ENCODE measurements at places on chromosomes 6 and 20.

DNA sequence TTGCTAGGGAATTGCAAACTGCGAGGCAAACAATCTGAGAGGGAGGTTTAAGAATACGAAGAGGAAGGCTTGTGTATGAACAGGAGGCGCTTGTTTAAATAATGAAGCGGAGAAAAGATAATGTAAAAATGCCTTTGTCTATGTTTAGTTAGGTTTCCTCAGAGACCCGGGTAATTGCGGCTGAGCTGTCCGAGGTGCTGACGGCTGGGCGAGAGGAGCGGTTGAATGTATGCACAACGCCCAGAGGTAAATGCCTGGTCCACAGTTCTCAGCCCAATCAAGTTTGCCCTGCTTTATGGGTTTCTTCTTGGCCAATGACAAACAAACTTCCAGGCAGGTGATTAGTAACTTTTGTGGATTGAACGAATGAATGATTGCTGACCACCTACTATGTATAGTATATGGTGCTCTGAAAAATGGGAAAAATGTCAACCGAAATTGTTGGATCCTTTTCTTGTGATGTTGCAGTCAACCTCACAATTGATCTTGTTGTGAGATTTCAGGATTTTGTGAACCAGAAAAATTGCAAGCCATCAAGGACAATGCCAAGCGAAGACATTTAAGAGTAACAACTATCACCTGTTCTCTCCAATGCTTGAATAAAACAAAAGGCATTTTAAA, 38.3 kb upstream of the SLC32A1 start:
- DNase-seq = peak; percentile 76

GRCh38 chr6:107629548-107630129, 139.7 kb downstream of the SOBP start:
- DNase-seq = no peak

DNA sequence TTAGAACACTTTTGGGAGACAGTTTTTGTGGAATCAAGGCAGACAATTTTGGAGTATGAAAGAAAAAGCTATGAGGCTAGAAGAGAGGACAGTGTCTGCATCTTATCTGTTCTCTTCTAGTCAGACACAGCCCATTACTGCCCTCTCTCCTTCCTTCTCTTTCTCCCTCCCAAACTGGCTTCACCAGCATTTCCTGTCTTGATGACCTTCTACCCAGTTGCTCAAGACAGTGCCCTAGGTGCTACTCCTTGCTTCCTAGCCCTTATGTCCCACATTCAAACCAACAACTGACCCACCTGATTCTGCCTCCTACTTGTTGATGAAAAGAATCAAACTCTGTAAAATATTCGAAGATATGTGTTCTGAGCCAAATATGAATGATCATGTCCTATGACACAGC, 116.4 kb upstream of the RIPOR2 start:
- peak; percentile 28 for DNase-seq

GRCh38 chr20:25050501-25051350, 7.2 kb downstream of the ACSS1 start:
- no peak for DNase-seq

DNA sequence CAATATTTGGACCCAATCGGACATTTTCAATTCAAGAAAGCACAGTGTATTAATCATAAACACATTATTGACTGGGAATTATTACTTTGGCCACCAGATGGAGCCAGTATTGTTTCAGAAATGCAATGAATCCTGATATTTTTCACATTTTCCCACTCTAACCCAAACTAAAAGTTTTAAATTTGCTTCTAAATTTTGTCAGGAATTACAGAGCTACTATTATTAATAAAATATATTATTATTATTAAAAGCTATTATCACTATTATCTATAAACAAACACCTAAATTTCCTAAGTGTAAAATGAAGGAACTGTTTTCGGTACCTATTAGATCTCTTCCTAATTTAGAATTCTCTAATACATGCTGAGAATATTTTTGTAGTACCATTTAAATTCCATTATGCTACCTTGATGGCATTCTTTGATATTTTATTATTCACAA, 245.3 kb downstream of the OGFRL1 start:
- DNase-seq = peak; percentile 51

- DNase-seq = no peak
These were observed 71.8 kb upstream of the FBXO30 start for GRCh38 chr6:145886228-145886956.

DNA sequence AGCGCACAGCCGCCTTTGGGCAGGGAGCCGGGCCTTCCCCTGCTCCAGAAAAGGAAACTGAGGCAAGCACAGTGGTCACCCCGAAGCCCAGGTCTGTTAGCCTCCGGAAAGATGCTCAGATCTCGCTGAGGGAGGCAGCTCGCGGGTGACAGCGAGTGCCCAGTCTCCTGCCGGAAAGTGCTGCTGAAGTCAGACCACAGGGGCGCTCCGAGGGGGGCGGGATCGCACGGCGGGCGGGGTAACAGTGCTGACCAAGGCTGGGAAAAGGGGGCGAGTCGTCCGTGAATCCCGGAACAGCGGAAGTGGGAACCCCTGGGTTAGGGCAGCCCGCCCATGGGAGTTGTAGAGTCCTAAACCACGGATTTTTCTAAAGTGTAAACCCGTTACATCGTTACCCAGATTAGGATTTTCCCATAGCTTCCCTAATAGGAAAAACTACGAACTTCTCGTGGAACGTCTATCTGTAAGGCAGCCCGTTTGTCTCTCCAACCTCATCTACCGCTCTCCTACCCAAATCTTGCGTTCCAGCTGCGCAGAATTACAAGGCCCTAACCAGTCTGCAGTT, 504 bp downstream of the VPS16 start:
- peak; percentile 72 for DNase-seq

- DNase-seq = peak; percentile 84
These were observed 591 bp downstream of the IBTK start for GRCh38 chr6:82246802-82247504.

DNA sequence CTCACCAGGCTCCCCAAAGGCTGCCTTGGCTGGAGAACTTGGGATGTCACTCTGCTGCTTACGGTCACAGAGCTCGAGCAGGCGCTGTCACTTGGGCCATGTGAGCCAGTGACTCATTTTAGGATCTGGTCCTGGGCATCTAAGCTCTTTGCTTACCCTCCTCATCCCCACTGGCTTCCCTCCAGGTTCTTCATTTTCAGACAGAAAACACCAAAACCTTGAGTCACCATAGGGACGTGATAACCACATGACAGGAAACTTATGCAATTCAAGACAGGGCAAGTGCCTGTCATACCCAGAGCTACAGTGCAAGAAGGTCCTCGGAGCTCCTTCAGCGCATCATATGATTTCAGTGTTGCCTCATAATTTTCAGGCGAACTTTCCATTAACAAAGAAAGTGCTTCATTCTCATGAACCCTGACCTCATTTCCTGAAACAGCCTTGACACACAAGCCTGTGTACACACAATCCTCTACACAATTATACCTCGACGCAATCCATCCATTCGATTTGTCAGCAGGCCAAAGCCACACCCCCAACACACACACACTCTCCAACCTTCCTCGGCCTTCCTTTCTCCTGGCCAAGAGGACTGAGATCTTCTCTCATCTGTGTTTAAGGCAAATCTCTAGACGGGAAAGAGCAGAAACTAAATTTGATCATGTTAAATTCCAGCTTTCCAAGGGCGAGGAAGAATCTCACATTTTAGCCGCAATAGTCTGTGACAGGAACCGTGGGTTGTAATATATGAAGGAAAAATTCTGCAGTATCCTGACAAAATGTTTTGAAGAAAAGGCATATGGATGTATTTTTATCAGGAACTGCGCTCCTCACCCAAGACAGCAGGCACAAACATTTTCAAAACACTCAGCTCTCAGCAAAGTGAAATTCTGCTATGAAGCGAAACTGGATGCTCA, 25.3 kb downstream of the TBC1D7 start:
- DNase-seq = peak; percentile 81

- no peak for DNase-seq
These were observed 21.2 kb downstream of the FRMD1 start for GRCh38 chr6:168057836-168058235.

DNA sequence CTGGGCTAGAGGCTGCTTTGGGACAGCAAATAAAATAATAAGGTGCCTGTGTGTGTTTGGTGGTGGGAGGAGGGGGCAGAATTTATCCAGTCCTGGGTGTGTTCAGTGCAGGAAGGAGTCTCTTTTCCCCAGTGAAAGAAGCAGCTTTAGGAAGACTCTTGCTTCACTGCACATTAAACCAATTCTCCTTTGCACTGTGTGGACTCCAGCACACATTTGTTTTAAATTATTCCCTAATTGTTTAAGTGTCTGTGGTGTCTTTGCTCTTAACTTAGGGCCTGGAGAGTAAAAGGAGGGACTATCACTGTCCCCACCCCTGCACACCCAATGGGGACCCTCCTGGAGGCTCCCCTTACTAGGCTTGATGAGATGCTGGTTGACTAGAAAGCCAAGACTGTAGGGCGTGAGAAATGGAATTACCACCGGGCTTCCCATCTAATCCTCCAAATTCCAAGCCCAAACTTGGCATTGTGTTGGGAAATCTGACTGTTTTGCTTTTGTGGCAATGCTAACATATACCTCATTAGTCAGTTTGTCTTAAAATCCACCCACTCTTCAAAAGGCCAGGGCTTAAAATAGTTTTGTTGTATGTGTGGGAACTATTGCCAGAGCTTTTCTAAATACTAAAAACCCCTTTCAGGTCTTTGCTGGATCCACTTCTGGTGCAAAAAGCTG, 13.5 kb upstream of the DAAM2 start:
- no peak for DNase-seq

GRCh38 chr20:17364681-17365080, 137.8 kb downstream of the PCSK2 start:
- no peak for DNase-seq

DNA sequence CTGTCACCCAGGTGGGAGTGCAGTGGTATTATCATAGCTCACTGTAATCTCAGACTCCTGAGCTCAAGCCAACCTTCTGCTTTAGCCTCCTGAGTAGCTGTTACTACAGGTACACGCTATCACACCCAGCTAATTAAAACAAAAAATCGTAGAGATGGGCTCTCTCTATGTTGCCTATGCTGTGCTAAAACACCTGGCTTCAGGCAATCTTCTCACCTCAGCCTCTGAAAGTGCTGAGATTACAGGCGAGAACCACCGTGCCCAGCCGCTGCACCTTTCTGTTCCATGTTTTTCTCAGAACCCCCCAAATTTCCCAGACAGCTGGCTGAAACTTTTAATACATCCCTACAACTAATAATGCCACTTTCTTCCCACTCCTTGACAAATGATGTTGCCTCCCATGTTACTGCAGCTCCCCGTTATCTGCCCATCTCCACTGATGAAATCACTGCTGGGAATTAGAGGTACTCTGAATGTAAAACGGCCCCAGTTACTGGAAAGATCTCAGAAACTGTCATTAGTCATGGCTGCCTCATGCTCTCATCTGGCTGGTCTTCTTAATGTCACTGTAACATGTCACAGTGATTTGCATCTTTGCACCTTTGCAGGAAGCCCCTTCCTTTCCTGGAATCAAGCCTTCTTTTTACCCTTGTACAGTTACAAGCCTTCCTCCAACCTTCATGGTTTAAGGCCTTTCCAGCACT, 697.5 kb downstream of the PRKN start:
- DNase-seq = no peak

All from OCI-M1 (cell line).